ENCODE measurements at places on chromosomes 6 and 20.
A peak's percentile ranks its signal among the peaks of the same experiment; 100 is the strongest.

DNA sequence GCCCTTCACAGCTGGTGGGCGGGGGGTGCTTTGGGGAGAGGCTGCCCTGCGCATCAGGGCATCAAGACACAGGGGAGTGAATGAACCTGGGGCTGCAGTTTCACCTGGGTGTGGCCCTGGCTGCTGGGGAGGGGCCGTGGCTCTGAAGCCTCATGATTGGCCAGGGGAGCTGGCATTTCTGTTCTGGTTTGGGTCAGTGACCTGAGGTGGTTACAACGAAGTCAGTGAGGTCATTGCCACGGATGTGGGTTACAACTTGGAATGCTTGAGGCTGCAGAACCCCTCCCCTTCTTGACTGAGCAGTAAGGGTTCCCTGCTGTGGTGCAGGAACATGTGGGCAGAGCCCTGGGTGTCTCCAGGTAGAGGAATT is 3.0 kb downstream of the TCEA2 start:
- peak; percentile 61 for DNase-seq

GRCh38 chr6:11050731-11051130 is 6.6 kb upstream of the ELOVL2 start:
- DNase-seq: peak; percentile 41

- no peak for DNase-seq
Observed at GRCh38 chr6:45786355-45786781, 229.3 kb downstream of the CLIC5 start.

DNA sequence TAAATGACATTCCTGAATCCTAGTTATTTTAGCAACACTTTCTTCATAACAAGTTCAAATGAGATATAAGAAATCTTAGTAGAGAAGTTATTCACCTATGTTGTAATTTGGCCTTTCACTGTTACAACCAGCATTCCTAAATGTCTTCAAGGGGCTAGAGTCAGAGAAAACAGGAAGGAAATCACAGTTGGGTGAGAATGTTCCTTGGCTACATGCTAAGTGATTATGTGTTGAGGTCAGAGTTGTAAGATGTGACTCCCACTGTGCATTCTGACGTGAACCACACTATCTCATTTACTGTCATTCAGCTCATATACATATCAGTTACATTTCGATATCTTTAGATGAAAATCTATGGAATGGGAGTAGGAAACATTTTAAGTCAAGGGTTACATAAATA is 51.0 kb upstream of the MLIP start:
- DNase-seq: peak; percentile 60

- DNase-seq: no peak
Observed at GRCh38 chr6:63739094-63739687, 103.6 kb downstream of the PHF3 start.

DNA sequence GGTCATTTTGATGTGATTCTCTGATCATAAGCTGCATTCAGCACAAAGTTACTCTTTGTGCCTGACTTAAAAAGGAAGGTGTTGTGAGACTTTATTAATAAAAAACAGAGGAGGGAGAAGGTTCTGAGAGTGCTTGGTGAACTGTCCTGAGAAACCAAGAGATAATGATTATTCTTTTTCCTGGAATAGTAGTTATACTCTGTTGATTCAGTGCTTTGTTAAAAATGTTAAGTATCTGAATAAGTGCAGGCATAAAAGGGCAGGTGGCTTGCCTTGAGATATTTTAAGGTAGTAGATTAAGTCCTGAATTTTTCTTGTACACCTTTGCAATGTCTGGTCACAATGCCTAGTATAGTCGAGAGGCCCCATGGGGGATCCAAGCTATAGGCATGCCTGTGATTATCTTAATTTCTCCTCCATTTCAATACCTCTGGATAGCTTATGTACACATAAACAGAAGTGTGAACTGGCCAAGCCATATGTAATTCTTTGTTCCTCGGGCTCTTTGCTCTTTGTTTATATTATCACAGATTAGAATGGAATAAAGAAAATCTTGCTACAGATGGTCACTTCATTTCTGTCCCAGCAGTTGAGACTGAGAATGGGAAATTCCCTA is 50.0 kb downstream of the SOBP start:
- no peak for DNase-seq

- no peak for DNase-seq
Observed at GRCh38 chr6:151069641-151070040, 170.1 kb upstream of the AKAP12 start.

GRCh38 chr6:156988276-156989158 is 211.3 kb downstream of the ARID1B start:
- peak; percentile 25 for DNase-seq

DNA sequence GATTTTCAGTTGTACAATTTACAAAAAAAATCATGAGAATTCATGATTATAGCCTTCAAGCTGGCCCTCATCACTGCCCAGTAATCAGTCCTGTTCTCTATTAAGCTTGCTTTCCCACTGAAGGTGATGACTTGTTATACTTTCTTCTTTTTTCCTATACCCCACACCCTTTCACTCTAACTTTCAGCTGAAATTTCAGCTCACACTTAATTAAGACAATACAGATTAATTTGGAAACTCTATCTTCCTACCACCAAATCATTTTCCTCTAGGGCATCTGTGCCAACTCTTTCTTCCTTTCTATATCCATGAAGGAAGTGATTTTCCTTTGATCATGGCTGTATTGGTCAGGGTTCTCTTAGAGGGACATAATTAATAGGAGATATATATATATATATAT is 449.9 kb downstream of the CD109 start:
- DNase-seq: no peak

GRCh38 chr6:159376516-159377158 is 207.4 kb downstream of the FNDC1 start:
- DNase-seq: peak; percentile 60

All from fibroblast of upper back skin (primary cell).